ENCODE measurements at places on chromosomes 16 and 17.

GRCh38 chr17:163514-164098 is 17.8 kb downstream of the DOC2B start:
- no peak for DNase-seq

GRCh38 chr16:67157892-67158635 is 1.6 kb downstream of the TRADD start:
- DNase-seq = peak; percentile 91

DNA sequence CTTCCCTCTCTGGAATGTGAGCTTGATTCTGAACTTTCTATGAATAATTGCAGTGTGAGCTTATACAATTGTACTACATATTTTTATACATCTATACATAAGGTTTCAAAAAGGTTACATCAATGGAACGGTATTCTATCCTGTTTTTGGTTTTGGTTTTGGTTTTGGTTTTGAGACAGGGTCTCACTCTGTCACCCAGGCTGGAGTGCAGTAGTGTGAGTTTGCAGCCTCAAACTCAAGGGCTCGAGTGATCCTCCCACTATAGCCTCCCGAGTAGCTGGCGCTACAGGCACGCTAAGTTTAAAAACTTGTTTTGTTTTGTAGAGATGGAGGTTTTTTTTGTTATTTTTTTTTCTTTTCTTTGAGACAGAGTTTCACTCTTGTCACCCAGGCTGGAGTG is 1.1 kb downstream of the CTRB1 start:
- DNase-seq = no peak

DNA sequence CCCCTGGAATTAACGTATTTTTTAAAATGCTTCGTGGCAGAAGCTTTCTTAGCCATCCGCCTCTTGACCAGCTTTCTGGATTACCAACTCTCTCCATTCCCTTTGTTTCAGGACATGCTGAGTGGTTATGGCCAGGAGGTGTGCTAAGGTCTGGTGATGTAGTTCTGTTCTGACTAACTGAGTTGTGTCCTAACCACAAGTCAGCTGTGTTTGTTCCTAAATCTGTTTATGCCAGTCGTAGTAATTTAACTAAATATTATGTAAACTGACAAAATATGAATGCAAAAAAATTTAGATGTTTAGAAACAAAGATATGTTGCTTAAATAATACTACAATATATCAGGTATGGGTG is 61.6 kb downstream of the MRTFB start:
- DNase-seq = no peak

DNA sequence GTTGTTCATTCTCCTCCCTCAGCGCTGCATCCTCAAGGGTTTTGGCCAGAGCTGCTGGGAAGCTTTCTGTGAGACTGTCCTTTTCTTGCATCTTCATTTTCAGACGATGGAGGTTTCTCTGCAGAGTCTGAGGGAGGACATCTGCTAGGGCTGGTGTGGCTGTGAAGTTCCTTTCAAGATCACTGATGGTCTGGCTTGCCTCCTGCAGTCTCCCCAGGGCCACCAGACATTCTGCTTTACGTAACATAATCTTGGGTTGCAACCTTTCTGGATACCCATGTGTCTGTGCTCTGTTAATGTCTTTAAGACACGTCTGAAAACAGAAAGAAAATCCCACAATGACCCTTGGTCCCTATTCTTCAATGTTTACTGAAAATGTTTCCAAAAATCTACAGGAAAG is 29.0 kb downstream of the SMYD4 start:
- no peak for DNase-seq

GRCh38 chr17:65560628-65561451 is 608 bp downstream of the AXIN2 start:
- peak; percentile 58 for DNase-seq

DNA sequence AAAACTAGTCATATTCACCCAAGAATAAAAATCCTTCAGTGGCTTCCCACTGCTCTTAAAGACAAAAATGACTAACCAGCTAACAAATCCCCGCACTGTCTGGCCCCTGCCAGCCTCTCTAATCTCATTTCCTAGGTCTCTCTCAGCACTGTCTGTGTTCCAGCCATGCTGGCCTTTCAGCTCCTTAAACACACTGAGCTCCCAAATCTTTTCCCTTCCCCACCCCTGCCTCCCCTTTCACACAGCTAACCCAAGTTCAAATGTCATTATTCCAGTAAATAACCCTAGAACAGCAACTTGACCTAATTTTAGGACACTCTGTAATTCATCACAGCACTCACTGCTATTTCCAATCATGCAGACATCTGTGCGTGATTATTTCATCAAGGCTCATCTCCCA is 7.8 kb downstream of the SHCBP1 start:
- DNase-seq = no peak

DNA sequence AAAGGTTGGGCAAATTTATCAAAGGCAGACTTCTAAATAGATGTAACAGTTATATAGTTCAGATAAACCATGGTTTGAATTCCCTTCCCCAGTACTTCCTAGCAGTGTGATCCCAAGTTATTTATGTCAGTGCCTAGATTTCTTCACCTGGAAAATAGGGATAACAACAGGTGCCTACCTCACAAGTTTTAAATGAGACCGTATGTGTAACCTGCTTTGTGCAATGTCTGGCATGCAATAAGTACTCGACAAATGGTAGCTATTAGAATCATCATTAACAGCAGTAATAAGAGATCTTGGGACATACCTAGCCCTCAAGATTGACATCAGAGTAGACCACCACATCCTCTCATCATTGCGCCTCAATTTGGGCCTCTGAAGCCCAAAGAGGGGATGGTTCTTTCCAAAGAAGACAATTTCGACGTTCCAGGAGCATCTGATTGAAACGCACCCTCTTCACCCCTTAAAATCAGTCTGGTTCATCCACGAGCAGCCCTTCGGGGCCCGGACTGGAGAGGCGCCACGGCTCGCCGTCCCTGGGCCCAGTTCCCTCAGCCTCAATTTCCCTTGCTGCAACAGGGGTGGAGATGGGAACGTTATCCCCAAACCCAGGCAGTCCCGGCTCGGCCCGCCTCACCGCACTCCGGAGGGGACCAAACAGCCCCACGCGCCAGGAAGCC is 541 bp downstream of the ACACA start:
- peak; percentile 40 for DNase-seq

GRCh38 chr16:60788631-60789030 is 1247.6 kb downstream of the CDH8 start:
- no peak for DNase-seq

GRCh38 chr16:85615852-85616606 is 2.9 kb downstream of the GSE1 start:
- DNase-seq = peak; percentile 91

DNA sequence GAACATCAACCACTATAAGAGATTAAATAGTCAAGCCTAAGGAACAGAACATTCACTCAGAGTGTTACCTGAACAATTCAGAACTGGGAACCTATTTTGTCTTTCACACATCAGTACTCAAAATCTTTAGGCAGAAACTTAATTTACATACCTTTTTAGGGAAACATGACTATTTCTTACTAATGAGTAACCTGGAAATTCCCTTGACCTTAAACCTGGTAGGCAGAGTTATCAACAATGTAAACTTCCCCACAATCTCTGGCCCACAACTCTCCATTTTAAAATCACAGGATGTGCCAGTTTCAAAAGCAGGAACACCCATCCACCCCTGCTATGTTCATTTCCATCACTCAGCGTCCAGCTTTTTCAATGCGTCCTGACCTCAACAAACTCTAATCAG is 132.9 kb upstream of the ANKFN1 start:
- DNase-seq = no peak

DNA sequence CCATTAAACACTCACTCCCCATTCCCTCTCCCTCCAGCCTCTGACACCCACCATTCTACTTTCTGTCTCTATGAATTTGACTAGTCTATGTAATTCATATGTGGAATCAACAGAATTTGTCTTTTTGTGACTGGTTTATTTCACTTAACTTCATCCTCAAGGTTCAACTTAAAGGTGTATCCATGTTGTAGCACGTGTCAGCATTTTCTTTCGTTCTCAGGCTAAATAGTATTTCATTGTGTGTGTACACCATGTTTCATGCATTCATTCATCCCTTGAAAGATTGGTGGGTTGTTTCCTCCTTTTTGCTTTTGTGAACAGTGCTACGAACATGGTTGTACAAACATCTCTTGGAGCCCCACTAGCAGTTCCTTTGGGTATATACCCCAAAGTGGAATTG is 36.0 kb downstream of the ATP2C2 start:
- no peak for DNase-seq

- no peak for DNase-seq
Measured at GRCh38 chr17:38693700-38694329, 11.3 kb upstream of the MLLT6 start.

DNA sequence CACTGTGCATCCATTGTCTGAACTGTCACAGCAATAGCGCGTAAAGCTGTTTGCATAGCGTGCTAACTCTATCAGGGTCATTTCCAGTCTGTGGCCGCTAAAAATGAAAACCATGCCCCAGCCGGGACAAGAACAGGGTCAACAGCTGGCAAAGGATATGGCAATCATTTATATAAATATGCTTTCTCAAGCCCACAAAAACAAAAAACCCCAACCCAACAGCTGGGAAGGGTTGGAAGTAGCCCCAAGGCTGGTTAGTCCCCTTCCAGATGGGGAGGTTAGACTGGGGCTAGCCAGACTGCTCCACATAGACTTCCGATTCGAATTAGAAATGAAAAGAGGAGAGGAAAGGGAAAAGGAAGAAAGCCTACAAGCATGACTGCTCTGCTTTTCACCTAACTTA is 203.3 kb upstream of the TBX2 start:
- no peak for DNase-seq
